ENCODE measurements at places on chromosomes 2 and 18.

DNA sequence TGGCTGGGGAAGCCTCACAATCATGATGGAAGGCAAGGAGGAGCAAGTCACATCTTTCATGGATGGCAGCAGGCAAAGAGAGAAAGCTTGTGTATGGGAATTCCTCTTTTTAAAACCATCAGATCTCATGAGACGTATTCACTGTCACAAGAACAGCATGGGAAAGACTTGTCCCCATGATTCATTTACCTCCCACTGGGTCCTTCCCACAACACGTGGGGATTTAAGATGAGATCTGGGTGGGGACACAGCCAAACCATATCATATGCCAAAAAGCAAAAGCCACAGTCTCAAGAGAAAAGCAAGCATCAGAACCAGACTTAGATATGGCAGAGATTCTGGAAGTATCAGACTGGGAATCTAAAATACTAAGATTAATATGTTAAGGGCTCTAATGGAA lies 30.0 kb upstream of the SCRN3 start:
- no peak for DNase-seq

GRCh38 chr2:46690825-46691224 lies 211.5 kb downstream of the TMEM247 start:
- DNase-seq: peak; percentile 4

DNA sequence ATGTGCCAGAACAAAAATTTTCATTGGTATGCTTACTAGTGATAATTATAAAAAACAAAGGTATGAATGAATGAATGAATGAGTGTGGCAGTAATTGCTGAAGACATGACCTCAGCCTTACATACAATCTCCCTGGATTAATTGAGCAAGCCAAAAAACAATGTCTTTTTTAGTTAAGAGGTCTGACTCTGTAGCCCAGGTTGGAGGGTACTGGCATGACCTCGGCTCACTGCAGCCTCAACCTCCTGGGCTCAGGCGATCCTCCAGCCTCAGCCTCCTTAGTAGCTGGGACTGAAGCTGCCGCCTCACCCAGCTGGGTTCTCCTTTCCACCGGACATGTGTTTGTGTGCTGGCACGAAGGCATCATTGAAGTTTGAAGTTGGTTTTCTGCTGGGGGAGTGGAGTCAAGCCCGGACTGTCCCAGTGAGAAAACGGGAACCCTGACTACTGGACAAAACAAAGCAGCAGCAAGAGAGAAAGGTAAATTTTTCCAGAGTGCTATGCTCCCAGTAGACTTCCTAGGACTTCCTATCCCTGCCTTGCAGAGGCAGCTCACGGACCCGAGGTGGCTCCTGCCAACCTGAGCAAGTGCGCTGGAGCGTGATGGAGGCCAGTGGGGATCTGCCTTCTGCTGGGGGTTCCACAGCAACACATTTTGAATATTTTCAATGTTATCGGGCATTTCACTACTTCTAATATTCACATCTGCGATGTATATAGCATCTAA lies 6.4 kb upstream of the IMP4 start:
- DNase-seq: no peak

GRCh38 chr2:212428681-212429478 lies 109.7 kb downstream of the ERBB4 start:
- DNase-seq: no peak

DNA sequence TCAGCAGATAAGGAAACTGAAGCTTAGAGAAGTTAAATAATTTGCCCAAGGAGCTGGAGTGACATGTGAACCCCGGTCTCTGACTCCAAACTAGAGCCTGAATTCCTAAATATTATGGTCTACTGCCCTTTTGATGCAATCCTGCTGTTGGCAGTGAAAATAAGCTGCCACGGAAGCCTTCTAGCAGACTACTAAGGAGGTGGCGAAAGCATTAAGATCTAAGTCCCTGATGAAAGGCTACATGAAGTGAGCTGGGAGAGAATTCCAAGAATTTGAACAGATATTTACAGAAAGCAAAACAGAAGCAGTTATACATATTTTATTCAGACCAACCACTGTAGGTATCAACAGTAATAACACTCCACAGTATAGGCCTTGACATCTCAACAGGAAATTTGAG lies 28.1 kb downstream of the TRMT61B start:
- no peak for DNase-seq

DNA sequence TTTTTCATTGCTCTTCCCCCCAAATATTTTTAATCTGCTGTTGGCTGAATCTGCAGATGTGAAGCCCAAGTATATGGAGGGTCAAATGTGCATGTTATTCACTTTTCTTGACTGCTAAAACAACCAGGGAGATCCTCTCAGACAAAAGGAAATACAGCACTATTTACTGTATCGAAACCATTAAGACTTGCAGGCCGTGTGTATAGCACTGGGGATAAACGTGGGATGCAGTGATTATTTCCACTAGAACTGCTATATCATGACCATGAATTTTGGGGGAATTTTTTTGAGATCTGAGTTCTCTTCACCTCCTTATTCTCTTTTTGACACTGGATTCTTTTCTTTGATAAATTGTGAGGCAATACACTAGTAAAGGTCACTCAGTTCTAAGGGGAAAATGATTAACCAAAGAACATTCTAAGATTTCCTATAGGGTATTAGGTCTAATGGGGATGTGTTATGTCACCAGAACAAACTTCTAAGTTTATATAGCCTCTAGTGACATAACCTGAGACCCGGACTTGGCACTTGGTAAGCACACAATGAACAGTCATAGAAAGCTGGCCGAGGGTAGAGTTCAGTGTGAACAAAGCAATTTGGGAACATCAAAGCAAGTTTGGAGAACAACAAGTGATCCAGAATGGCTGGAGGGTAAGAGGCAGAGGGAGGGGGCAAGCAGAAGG lies 14.9 kb upstream of the UGT1A1 start:
- DNase-seq: no peak

DNA sequence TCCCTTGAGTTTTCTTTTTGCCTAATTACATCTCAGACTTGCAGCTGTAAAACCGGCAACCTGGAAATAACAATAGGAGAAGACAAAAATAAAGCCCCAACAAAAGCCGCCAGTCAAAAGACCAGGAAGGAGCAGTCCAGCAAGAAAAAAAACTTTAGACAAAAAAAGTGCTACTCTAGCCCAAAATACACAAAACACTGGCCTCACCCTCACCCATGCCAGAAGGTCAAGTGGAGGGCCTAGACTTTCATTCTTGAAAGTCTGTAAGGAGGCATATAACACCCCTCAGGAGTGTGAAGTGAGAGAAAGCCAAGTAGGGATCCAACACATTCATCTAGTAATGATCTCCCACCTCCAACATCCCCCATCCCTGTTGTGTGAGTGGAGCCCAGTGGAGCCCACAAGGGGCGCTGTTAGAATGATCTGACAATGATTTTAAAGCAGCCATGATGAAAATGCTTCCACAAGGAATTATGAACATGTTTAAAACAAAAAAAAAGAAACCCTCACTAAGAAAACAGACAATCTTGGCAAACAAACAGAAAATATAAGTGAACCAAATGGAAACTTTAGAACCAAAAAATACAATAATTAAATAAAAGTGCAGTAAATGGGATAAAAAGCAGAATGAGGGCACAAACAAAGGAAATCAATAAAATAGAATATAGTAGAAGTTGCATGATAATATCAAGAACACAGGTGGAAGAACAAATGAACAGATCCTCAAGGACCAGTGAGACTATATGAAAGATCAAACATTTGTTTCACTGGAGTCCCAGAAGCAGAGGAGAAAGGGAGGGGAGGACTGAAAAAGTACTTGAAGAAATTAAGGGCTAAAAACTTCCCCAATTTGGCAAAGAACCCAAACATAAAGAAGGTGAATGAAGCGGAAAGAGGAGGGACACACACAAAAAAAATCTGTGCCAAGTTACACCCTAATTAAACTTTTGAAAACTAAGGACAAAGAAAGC lies 23.9 kb downstream of the SESTD1 start:
- no peak for DNase-seq

- DNase-seq: no peak
These were observed 2.8 kb downstream of the SIX3 start for GRCh38 chr2:44944102-44944951.

DNA sequence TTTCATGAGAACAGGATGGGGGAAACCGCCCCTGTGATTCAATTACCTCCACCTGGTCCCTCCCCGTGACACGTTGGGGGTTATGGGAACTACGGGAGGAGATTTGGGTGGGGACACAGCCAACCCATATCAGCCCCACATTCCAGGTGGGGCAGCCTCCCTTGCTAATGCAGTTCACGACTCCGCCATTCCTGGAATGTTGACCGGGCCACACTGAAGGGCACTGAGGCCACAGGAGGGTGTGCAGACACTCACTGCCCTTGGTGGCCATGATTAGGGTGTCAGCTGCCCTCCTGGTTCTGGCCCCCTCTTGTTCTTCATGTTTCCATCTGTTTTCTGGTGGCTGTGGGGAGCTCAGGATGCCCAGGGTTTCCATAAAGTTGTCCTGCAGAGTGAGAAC lies 176.3 kb downstream of the TWIST2 start:
- DNase-seq: no peak

DNA sequence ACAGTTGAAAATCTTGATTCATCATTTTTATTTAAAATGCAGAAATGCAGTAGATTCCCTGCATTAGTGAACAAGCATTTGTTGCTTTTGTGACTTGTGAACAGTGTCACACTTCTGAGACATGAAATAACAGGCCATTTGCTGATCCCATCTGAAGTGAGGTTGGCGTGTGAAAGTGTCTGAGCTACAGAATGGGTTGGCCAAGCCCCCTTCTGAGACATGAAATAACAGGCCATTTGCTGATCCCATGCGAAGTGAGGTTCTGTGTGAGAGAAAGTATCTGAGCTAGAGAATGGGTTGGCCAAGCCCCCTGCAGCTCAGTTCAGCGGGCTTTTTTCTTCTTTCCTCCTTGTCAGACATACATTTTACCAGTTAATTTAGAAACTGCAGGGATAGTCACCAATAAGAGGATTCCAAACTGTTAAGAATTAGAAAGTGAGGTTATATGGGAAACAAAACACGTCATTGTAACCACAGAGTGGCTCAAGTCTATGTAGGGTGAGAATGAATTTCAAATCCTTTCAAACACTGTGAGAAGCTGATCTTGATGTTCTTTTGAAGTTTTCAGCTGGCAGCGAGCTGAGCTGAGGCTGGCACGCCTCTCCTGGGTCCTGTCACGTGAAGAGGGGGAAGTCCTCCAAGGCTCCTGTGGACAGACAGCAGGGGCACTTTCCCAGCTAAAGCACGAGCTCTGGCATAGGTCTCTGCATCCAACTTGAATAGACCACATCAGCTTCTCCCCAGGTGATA lies 339.2 kb upstream of the SALL3 start:
- DNase-seq: no peak

Data from kidney capillary endothelial cell (primary cell).